ENCODE measurements at places on chromosomes 12 and 14.

DNA sequence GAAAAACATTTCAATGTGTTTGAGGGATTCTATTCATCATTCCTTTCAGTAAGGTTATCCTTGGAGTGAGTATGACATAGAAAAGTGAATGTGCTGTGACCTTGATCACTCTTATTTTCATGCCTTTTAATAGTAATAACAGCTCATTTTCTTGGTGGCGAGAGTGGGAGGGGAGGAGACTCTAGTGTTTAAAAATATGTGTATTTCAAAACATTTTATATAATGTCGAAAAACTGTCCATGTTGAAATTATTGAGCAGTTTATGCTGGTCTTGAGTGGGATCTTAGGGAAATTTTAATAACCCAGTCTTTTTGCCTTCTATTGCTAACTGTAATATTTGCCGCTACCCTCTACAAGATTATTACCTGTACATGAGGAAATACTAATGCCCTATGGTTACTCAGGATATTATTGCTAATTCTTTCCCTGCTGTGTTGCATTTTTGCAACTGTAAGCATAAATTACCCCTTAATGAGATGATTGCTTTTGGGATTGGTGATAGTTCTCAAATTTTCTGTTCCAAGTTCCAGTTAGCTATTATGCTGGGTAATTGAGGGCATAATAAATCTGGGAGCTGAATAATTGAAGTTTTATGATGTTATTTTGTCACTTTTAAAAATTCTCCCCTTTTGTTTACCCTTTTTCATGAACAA is 21.9 kb downstream of the ATF7IP start:
- no peak for DNase-seq

DNA sequence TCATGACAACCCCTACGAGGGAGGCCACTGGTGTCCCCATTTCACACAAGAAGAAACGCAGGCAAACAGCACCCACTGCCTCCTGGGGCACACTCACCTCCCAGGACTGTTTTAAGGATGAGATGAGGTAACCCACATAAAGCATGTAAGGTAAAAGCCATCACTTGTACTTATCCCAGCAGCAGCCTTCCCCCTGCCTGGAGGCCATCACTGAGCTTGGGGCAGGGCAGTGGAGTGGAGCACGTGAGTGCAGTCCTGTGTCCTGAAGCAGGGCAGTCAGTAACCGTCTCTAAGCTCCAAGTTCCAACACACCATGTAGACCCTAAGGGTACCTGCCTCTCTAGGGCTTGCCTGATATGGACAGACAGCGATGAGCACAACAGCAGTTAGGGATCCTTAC is 1.7 kb downstream of the POLE start:
- DNase-seq, result no peak

- no peak for DNase-seq
These were observed 12.4 kb downstream of the KRT7 start for GRCh38 chr12:52245259-52245961.

DNA sequence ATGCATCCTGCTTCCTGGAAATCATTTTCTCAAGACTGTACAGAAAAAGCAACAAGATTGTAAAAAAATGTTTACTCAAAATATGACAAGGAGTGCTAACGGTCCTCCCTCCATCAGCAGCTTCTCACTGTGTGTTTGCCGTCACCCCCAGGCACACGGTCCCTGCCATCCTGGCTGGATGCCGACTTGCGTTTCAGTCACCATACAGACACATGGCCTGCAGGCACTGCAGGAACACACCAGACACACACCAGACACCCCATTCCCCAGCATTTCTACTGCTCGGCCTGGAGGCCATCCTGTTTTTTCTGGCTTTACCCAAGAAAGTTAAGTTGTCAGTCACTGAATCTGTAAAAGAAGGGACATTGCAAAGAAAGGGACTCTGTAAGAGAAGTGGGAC is 10.8 kb downstream of the KCNK10 start:
- DNase-seq, result no peak

GRCh38 chr12:57522887-57523705 is 472 bp downstream of the MBD6 start:
- no peak for DNase-seq

DNA sequence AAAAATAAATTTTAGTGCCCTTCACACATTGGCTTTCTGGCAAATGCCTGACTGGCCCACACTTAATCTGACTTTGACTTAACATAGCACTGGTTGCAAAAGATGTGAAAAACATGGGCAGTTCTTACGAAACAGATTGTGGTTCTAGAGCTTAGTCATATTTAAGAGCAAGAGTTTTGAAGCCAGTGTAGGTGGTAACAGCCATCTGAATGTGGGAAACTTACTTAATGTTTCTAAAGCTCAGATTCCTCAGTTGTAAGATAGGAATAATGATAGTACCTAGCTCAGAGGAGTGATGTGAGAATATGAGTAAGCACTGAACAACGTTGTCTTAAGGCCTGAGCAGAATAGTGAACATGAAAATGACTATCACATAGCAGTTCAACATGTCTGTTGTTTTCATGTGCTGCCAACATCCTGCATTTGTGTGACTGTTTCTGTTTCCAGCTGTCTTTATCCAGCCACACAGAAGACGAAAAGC is 262.7 kb downstream of the SYT1 start:
- no peak for DNase-seq

DNA sequence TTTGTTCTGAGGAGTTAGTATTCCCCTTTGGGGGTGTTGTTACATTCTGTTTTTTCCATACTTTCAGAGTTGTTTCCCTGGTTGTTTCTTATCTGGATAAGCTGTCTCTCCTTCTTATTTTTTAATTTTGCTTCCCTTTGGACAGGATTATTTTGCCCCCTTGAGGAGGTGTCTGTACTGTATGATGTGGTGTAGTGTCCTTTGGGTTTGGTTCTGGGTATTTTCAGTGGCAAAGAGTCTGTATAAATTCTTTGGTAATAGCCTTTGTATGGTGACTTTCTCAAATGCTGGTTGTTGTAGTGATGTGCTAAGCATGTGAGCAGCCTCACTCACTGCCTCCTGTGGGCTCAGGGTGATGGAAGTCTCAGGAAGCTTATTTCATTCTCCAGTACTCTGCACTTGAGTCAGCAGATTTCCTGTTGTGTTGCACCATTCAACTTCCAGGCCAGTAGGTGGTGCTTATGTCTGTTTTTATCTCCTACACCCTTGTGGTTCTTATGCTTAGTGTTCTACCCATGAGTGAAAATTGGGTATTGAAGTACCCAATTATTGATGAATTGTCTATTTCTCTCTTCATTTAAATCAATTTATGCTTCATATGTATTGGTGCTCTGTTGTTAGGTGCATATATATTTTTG is 103.3 kb upstream of the PMCH start:
- no peak for DNase-seq

DNA sequence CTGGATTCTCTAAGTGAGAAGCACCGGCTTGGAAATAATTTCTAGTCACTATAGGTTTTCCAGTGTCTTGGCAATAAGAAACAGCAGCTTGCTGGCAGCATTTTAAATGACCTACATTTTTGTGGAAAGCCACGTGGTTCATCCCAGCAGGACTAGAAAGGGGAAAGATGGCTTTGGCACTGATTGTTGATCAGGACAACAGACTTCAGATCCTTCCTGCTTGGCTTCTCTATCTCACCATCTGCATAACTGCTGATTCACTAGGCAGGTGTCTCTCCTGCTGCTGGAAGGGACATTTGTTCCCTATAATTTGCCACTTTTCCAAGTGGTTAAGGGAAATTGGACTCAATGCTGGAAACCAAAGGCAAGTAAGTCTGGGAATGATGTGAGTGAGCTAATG is 131.0 kb downstream of the TTC8 start:
- DNase-seq, result no peak

DNA sequence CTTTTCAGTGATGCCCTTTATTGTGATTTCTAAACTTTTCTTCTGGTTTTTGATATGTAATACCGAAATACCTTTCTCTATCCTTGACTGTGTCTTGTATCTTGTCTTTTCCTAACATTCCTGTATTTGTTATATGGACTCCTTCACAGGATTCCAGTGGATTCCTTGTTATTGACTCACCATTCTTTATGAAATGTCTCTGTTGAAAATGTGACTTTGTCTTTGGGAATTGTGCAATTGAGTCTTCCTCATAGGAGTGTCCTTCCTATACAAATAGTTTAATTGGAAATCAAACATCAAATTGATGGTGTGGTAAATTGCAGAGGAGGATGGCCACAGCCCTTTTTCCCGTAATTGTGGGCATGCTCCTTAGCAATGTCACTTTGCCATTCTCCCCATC is 296.6 kb upstream of the KITLG start:
- DNase-seq, result no peak

DNA sequence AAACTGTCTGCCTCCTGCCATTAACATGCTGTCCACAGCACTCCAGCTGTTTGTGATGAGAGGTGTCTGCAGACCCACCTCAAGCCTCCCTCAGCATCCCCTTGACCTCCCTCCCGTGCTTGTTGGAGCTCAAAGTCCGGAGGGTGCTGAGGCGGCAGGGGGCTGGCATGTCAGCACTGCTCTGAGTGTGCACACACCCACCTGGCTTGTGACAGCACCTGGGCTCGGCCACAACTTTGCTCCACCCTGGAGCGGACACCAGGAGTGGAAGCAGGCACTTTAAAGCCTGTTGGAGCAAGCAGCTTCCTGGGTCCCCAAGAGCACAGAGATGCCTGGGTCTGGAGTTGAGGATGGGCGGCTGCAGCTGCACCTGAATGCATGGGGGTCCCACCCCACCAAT is 20.9 kb downstream of the SERPINA3 start:
- no peak for DNase-seq

DNA sequence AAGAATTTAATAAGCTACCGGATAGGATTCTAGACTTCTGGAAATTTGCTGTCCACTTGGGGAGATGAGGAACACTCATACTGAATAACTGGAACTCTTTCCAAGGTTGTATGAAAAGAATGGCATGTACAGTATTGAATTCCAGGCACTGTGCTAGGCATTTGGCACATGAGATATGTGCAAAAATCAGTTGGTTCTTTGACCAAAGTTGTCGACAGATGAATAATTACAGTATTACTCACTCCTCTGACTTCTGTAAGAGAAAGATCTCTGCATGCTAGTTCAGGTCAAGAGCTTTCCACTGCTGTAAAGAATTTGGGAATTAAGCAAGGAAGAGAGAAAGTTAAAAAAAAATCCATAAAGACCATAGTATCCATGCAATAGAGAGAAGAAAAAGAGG is 764.7 kb downstream of the BCL11B start:
- DNase-seq, result no peak

GRCh38 chr12:101806265-101806664 is 24.5 kb downstream of the GNPTAB start:
- no peak for DNase-seq

DNA sequence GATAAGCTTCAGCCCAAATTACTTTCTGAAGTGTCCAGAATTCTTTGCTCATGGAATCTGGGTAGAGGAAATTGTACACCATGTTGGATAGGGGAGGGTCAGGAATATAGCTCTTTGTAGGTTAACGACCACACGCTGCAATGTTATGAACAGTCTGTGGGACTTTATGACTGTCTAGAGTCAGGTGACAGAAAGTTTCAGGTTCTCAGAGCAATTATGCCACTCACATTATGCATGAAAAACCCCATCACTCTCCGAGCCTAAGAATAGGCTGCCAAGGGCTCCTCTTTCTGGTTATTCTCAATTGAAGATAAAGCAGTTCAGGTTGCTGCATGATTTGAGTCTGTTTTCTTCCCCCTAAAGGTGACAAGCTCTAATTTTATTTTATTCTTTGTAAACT is 430.9 kb downstream of the ATP23 start:
- DNase-seq, result no peak

DNA sequence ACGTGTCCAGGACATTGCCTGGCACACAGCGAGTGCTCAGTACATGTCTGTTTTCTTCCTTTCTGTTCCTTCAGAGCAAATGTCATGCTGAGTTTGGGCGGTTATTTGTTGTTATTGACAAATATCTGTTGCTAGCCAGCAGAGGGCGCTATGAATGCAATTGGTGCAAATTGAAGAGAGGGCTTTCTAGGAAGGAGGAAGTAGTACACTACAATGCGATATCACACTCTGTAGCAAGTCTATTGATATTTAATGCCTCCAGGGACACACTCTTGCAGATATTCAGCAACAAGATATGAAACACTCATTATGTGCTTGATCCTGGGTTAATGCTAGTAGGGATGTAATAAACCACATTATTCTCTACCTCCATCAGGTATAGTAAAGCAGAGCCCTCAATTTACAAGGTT is 267.3 kb upstream of the SRRM4 start:
- DNase-seq, result peak; percentile 20

GRCh38 chr14:73233564-73233963 is 3.7 kb upstream of the PAPLN start:
- no peak for DNase-seq

DNA sequence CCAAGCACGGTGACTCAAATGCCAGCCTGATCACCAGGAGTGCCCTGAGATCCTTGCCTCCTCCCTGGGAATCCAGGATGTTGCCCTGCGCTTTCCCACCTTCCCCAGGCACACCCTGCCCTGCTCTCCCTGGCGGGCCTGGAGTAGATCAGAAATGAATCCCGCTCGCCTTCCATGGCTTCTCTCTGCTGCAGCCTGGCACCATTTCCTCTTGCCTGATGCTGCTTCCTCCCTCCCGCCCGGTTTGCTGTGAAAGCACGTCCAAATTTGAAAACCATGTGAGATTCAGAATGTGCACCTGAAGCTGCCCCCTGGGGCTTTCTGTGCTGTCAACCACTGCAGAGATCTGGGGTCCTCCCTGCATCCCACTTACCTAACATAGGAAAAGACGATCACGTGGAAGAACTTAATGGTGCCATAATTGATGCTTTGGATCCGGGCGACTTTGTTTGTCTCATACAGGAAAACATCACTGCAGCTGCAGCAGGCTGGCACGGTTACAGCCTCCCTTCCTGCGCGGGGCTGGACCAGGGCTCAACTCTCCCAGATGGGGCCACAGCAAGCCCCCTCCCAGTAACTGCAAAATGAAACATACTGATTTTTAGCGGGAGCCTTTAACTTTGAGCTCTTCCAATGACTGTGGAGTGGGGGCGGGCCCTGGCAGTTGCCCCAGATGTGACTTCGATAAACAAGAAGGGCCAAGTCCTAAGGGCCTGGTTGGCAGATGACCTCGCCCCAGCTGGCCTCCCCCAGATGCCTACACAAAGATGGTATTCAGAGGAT is 24.9 kb upstream of the C12orf76 start:
- DNase-seq, result peak; percentile 53

DNA sequence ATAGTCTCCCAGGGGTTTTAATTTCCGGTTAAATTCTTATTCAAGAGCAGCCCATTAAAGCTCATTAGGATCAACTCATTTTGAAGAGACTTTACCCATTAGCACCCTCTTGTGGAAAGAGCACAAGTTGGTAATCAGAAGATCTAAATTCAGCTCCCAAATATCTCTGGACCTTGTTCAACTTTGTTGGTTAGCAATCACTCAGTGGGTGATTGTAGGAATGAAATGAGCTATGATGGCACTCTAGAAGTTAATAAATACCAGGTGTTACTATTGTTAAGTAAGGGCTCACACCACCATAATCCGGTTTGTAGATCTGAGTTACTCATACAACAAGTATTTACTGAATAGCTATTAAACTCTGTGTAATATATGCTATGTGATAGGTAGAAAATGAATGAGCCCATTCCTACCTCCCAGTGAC is 42.9 kb downstream of the TRIP11 start:
- no peak for DNase-seq
